Stimulated activated CD4-positive, alpha-beta T cell treated with anti-CD3 and anti-CD28 coated beads, Interleukin-4, amount 100 ng/mL, for 1 hour (primary cell): ENCODE measurements at places on chromosomes 13 and 19.
A peak's percentile ranks its signal among the peaks of the same experiment; 100 is the strongest.

DNA sequence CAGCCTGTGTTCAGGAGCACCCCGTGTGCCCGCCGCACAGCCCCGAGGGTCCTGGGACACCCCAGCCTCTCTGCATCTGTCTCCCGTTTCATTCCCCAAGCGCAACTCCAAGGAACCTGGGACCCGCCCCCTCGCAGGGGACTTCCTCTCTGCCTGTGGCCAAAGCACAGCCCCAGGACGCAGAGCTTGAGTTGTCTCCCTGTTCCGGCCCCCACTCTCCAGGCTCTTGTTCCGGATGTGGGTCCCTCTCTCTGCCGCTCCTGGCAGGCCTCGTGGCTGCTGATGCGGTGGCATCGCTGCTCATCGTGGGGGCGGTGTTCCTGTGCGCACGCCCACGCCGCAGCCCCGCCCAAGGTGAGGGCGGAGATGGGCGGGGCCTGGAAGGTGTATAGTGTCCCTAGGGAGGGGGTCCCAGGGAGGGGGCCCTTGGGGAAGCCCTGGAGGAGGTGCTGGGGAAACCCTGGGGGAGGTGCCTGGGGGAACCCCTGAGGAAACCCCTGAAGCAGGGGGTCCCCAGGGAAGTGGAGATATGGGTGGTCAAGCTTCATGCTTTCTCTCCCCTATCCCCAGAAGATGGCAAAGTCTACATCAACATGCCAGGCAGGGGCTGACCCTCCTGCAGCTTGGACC lies 1.3 kb downstream of the HCST start:
- DNase-seq: peak; percentile 84

DNA sequence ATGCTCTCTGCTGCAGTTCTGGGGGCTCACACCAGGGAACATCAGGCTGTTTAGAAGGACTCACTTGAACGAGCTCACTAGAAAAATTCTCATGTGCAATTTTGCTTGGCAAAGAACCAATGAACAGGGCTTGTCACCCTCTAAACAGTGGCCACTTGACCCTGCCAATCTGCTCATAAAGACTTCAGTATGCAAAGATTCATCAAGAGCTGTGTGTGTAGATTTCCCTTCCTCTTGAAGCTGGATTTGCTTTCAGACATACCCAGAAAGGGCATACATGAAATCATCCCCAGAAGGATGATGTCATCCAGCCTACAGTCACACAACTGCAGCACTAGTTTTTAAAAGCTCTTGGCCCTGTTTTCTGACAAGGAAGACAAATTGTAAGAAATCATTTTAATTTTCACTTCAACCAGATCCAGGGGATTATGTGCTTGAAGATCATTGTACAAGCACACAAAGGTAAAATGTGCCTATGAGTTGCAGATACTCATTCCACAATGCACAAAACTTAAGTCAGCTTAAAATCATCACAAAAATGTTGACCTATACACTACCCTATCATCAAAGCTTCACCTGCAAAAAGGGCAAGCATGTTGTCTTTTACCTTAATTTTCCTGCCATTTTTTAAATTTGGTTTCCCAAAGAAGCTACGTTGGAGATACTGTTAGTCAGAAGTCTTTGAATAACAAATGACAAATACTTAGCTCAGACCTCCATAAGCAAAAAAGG lies 5.2 kb upstream of the STK24 start:
- no peak for DNase-seq

GRCh38 chr19:13765395-13766094 lies 1.2 kb downstream of the MRI1 start:
- no peak for DNase-seq

GRCh38 chr19:56176881-56177280 lies 1.1 kb downstream of the GALP start:
- DNase-seq: no peak

DNA sequence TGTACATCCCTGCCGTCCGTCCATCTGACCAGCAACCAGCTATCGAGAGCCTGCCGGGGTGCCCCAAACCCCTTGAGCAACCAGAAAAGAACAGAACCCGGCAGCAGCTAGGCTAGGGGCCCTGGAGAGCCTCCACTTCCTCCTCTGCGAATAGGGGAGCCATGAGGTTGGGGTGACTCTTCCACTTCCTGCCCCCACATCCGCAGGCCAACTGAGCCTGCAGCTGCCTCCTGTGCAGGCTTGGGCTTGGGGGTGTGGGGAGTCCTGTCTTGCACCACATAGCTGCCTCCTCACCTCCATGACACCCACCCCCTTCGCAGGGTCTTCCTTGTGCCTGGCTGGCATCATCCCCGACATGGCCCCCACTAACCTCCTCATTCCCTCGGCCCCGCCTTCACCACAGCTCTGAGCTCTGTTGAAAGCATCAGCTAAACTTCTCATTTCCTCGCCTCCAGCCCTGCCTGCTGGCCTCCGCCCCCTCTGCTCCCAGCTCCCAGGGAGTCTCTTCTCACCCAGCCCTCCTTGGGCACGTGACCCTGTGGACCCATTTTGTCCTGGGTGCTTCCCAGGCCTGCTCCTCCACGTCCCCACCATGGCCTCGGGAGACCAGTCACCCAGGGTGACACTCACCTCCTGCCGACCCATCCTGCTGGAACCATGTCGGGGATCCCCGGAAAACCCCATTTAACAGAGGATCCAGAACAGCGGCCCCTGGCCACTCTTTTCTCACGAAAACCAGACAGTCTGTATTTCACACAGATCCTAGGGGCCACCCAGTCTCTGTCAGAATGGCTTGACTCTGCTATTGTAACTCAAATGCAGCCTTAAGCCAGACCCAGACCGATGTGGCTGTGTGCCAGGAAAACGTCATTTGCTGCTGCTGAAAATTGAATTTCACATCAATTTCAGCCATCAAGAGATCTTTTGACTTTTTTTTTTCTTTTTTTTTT lies 50.4 kb downstream of the MYO9B start:
- peak; percentile 49 for DNase-seq

DNA sequence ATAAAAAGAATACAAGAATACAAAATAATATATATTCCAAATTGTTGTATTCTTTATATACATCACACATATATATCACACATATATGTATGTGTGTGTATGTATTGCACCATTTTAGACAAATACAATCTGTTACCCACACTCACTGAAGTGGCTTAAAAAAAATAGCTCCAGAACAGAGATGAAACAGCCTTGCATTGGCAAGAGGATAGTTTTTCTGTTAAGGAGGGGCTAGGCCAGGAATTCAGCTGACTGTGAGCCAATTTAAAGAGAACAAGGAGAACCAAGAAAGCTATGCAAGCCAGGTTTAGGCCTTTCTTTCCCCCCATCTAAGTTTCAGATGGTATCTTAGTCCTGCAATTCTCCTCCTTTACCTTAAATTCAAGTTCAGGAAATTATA lies 257.5 kb downstream of the MZT1 start:
- DNase-seq: no peak

DNA sequence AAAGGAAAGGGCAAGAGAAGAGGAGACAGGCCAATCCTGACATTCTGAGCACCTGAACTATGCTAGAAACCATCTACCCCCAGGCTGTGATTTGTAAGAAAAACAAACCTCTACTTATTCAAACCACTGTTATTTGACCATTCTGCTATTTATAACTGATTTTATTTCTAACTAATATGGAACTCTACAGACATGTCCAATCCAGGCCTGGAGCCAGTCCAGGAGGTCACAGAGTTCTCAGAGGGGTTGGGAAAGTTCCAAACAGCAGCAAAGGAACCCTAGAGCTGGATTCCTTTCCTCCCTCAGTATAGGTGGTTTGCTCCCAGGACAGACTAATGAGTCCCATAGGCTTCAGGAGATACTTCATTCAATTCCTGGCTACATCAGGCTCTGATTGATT lies 24.2 kb downstream of the SIAH3 start:
- no peak for DNase-seq

DNA sequence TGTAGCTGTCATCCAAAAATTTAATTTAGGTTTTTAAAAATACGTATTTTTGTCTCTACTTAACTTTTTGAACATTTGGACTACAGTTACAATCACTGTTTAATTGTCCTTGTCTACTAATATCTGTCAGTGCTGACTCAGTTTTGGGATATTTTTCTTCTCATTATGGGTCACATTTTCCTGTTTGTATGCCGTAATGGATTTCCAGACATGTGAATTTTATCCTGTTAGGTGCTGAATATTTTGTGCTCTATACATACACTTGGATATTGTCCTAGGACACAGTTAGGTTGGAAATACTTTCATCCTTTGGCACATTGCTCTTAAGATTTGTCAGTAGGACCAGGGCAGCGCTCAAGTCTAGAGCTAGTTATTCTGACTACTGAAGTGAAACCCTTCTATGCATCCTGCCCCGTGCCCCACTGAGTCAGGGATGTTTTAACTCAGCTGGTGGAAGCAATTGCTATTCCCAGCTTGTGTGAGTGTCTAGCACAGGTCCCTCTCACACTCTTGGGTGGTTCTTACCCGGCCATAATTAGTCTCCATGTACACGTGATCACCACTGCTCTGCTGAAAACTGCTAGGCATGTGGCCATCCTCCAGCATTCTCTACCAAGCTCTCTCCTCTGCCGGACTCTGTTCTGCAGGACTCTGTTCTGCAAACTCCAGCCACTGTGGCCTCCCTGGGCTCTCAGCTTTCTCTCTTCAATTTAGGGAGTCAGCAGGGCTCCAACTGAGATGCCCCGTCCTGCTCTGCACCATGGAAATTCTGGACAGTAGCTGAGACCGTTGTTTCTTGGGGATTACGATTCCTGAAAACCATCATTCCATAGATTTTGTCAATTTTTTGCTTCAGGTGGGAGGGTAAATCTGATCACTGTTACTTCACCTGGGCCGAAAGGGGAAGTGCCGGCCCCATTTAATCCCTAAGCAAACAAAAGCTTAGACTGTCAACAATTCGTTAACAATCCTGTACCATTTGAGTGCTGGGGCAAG lies 11.1 kb downstream of the PROZ start:
- no peak for DNase-seq

GRCh38 chr19:52898101-52898500 lies 666 bp upstream of the ZNF320 start:
- no peak for DNase-seq

DNA sequence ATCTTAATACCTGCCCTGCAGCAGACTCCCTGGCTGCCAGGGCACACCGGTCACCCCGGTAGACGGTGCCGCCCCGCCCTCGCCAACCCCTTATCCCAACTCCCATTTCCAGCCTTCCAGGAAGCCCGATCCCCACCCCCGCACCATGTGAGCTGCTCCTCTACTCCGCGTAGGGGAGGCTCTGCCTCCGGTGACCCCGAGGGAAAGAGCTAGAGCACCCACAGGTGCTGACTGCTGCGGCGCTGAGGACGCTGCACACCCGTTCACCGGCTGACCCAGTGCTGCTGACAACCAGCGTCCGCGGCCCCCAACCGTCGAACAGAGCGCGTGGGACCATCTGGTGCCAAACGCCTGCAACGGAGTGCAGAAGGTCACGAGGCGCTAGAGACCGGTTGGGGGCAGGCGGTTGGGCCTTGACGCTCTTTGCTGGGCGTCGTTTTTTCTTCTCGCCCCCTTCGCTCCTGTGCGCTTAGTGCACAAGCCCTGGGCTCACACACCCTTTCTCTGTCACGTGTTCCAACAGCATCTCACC lies 59.6 kb upstream of the ZNF599 start:
- DNase-seq: no peak

- DNase-seq: no peak
Measured at GRCh38 chr19:28184997-28185396, 1028.0 kb downstream of the UQCRFS1 start.

- DNase-seq: no peak
Measured at GRCh38 chr19:2462635-2463421, 6.1 kb upstream of the LMNB2 start.

- DNase-seq: no peak
Measured at GRCh38 chr19:2727640-2727944, 6.4 kb upstream of the DIRAS1 start.

DNA sequence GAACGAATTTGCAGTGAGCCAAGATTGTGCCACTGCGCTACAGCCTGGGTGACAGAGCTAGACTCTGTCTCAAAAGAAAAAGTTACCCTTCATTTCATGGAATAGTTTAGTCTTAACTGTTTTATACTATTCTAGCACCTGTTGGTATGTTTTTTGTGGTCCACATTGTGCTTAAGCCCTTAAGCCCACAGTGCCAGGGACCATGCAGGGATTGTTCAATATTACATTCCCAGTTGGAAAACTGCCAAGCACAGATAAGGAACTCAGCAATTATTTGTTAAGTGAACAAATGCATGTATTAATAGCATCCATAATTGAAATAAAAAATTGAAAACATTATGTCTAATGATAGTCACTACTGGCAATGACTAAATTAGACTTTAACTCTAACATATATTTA lies 193.5 kb downstream of the PCDH17 start:
- no peak for DNase-seq

- DNase-seq: no peak
Measured at GRCh38 chr19:588741-589692, 664 bp upstream of the HCN2 start.

DNA sequence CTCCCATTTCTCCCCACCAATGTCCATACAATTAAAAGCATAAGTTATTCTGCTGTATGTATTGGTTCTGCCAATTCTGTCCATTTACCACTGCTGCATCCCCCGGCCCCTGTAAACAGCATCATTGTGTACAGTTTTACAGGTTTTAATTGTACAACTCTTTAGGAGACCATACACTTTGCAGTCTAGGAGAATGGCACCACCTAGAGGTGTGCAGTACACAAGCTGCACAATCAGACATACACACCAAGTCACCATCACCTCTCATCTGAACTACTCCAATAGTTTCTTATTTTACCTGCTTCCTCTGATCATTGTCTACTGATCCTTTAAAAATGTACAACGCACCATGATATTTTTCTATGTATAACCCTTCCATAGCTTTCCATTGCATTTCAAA lies 855.9 kb upstream of the KLHL1 start:
- no peak for DNase-seq

- DNase-seq: no peak
Measured at GRCh38 chr19:11281356-11282049, 14.5 kb upstream of the TSPAN16 start.

DNA sequence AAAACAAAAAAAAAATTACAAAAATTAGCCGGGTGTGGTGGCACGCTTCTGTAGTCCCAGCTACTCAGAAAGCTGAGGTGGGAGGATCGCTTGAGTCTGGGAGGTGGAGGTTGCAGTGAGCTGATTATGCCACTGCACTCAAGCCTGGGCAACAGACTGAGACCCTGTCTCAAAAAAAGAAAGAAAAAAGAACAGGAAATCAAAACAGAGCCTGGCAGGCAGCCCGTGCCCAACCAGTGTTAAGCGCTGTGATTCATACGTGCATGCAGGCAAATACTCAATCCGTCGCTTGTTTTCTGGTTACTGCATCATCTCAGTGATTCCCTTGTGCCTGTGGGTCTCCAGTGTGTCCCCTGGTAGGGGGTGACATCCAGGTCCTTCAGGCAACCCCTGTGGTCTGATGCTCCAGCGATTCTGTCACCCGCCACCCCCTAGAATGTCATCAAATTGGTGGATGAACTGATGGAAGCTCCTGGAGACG lies 18.1 kb downstream of the DDX39A start:
- no peak for DNase-seq
